ENCODE measurements at places on chromosomes 12 and 14.

GRCh38 chr12:107320929-107321631 is 227.7 kb upstream of the CRY1 start:
- DNase-seq, result peak; percentile 9

GRCh38 chr12:67161322-67161918 is 107.7 kb upstream of the CAND1 start:
- no peak for DNase-seq

DNA sequence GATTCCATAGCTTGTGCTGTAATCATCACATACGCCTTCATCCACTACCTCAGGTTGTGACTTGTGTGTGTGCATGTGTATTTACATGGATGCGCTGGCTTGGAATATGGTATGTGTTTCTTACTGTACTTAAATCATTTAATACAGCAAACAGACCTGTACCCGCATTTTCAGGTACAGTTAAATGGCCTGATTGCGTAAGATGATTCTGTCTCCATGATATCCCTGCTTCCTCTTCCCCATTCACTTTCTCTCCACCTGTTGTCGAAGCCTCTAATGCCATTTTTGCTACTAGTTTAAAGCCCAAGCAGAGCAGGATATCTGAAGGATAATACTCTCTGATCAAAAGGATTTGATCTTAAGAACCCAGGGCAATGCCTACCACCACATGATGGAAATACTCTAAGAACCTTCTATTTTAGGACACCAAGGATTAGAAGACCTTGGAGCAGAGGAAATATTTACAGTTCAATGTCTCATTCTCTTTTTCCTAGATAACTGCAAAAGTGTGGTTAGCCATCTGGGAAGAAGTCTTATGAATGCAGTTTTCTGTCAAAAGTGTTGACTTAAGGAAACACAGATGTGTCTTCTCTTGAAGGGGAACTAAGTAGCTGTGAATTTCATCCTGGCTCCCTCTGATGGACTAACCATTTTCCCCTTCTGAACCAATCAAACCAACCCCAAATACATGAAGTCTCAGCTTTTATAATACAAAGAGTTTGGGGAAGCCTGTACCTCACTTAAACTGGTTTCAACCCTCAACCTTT is 78.7 kb downstream of the HELB start:
- DNase-seq, result no peak

DNA sequence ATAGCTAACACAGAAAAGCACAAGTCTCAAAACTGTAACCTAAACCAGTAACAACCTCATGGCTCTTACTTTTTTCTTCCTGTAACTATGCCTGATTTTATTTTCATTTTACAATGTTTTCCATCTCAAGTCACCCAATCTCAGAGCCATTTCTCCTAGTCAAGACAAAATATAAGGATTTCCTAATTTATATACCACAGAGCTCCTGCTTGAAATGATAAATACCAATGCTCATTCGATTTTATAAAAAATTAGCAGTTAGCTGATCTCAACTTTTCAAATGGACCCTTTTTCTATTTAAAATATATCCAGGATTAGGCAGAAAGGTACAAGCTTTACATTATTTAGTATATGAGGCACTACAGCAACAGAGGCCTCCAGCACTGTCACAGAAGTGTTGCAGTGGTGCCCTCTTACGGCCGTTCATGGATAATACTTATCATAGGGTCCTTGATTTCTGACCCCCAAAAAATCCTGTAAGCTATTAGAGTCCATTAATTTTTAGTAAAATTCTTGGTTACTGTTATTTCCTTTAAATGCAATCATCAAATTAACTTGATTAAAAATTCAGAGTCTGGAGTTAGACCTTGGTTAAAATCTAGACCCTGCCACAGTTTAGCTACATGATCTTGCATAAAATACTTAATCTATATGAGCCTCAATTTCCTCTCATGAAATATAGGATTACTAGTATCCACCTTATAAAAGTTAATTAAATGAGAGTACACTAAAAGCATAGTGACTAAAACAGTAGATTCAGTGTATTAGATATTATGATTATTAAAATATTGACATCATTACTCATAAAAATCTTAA is 68.3 kb downstream of the SEC23A start:
- DNase-seq, result no peak

GRCh38 chr12:104535369-104535768 is 78.6 kb downstream of the CHST11 start:
- DNase-seq, result no peak

DNA sequence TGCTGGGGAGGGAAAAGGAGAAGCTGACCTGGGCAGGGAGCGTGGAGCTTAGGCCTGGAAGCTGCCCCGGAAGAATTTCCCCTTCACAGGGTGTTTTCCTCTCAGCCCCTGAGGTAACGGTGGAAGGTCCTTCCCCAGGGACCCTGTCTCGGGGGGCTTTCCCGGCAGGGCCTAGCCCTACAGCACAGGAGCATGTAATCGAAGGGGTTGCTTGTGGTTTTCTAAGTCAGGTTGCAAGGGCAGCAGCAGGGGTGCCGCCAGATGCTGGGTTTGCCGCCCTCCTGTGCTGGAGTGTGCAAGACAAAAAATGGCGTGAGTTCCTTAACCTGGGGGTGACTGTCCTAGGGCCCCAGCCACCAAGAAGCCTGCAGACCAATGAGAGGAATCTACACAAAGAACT is 1.6 kb upstream of the KRT74 start:
- DNase-seq, result no peak

- peak; percentile 97 for DNase-seq
Measured at GRCh38 chr14:22886500-22887259, 3.7 kb downstream of the REM2 start.

DNA sequence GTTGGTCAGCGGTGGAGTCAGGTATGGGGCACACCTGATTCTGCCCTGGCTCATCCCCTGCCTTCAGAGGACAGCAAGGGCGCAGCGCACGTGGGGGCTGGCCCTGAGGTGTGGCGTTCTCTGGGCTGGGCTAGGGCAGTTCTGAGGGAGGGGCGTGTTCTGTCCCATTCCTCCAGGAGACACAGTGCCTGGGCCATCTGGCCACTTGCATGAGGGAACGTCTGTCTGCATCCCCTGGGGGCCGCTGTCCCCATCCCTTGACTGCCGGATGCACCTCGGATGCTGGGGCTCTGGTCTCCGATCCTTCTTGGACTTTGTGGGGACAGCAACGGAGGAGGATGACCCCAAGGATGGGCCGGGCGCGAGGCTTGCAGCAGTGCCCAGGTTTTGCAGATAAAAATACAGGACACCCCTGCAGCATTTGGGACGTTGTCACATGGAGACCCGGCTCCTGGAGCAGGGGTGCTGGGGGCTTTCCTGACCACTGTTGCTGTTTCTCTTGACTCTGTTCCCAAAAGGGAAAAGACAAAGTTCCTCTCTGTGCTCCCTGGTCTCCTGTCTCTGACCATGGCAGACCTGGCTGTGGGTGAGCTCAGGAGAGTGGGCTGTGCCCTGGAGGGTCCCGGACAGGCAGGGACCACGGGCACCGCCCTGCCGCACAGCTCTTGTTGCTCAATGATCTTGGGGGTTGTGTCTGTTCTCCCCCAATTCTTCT is 6.9 kb downstream of the MTA1 start:
- DNase-seq, result no peak

DNA sequence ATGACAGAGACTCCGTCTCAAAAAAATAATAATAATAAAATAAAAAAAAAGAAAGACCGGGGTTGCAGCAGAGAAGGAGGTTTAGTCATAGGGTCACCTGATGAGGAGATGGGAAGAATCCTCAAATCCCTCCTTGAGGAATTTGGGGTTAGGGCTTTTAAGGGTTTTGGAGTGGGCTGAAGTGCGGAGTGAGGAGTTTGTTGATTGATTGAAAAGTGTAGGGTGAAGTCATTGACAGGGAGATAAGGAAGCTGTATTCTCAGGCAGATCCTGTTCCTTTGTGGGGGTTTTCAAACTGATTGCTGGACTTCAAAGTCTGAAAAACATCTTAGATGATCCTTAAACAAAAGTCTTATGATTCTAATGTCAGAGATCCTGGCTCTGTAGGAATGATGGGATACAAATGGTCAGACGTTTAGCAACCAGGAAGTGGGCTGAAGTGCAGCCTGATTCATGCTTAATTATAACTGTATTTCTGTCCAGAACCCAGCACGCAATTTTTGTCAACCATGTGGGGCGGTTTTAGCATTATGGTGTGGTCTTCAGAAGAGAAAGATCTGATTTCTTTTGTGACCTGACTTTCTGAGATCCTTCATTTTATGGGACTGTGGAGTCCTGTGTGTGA is 16.0 kb downstream of the FNTB start:
- no peak for DNase-seq

All from NCI-H2029 treated with DMSO at 0.1 percent for 48 hours (cell line).